Colonic mucosa (tissue), 4 donors: ENCODE measurements at places on chromosomes 5 and 9. TPM values are rescaled to one million over a fixed set of nuclear protein-coding genes. Genes with fewer than 3 reads are reported as not detected.

DNA sequence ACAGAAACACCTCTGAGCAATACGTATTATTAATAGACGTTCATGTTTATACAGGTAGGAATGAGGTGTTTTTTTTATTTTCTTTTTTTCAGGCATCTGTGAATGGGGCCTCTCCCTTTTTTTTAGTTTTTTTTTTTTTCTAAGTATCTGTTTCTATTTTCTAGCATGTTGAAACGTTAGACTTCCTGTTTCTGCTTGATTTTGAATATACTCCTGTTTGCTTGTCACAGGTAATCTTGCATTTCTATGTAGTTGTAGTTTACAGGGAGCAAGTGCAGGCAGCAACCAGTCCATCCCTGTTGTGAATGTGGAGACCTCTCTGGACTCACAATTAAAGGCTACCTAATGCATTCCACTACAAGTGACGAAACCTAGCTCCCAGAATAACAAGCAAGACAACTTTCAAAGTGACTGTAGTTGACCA lies 22.8 kb upstream of the TNFAIP8 start:
- H3K4me1 ChIP-seq: no peaks in the 10 kb centered on the region
- no peak overlapping the region for H3K27ac ChIP-seq
- DNase-seq: no peak
- H3K4me3 ChIP-seq: no peak overlapping the region
- no peaks in the 10 kb centered on the region for H3K36me3 ChIP-seq

- H3K36me3 ChIP-seq: no peaks in the 10 kb centered on the region
- no peak for DNase-seq
- no peaks in the 10 kb centered on the region for H3K27me3 ChIP-seq
- H3K4me1 ChIP-seq: peaks cover 12% of the 10 kb centered on the region
- no peak overlapping the region for H3K27ac ChIP-seq
Measured at GRCh38 chr9:131631306-131631705, 86.0 kb downstream of the PRRT1B start.

- DNase-seq: peak; percentile 74
- H3K4me1 ChIP-seq: no peaks in the 10 kb centered on the region
- no peak overlapping the region for H3K27ac ChIP-seq
Measured at GRCh38 chr5:149367249-149367971, 9.6 kb downstream of the PCYOX1L start.

DNA sequence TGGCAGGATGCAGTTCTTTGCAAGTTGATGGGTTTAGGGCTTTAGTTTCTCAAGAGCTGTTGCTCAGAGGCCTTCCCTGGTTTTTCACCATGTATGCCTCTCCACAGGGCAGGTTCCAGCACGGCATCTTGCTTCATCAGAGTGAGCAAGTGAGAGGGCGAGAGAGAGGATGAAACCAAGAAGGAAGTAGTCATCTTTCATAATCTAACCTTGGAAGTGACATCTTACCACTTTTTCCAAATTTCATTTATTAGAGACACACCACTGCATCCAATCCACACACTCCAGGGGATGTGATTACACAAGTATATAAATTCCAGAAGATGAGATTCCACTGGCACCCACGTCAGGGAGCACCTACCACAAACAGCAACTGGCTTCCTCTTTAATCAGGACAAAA lies 294.4 kb downstream of the MARCHF11 start:
- H3K4me1 ChIP-seq: no peaks in the 10 kb centered on the region
- no peaks in the 10 kb centered on the region for H3K36me3 ChIP-seq
- H3K27ac ChIP-seq: no peak overlapping the region
- H3K4me3 ChIP-seq: no peak overlapping the region

The TXNDC8 gene
- total RNA-seq: not detected

DNA sequence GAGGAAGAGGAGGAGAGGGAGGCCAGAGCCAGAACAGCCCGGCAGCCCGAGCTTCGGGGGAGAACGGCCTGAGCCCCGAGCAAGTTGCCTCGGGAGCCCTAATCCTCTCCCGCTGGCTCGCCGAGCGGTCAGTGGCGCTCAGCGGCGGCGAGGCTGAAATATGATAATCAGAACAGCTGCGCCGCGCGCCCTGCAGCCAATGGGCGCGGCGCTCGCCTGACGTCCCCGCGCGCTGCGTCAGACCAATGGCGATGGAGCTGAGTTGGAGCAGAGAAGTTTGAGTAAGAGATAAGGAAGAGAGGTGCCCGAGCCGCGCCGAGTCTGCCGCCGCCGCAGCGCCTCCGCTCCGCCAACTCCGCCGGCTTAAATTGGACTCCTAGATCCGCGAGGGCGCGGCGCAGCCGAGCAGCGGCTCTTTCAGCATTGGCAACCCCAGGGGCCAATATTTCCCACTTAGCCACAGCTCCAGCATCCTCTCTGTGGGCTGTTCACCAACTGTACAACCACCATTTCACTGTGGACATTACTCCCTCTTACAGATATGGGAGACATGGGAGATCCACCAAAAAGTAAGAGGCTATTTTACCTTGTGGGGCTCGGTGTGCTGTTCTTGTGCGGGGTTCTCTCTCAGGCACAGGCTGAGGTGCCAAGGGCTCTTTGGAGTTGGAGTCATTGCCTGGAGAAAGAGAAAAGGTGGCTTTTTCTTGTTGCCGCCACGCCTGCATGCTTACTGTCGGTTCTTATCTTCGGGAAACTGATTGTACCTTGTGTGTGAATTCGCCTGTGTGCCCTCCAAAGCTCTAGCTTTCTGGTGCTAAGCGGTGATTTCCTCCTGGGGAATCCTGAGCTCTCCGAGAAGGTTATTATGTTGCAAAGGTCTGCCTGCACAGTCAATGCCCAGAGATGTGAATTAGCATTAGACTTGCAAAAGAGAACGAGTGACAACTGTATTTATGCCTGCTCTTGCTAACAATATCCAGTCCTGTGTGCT lies at the start of gene ISL1:
TSS of gene ISL1 (plus strand) at position 318 of the 991 bp plus-strand sequence. CDS start at position 542, 224 bp downstream.
- peaks cover 64% of the 10 kb centered on the region for H3K27me3 ChIP-seq
- peak within 1 kb of the TSS; percentile 52 for H3K27ac ChIP-seq
- no peaks in the 10 kb centered on the region for H3K36me3 ChIP-seq
- H3K4me3 ChIP-seq: peak within 1 kb of the TSS; percentile 39
- peak; percentile 84 for DNase-seq

GRCh38 chr5:78523314-78524193 lies 125.0 kb downstream of the LHFPL2 start:
- no peak overlapping the region for H3K27ac ChIP-seq
- H3K36me3 ChIP-seq: no peaks in the 10 kb centered on the region
- no peak overlapping the region for H3K4me3 ChIP-seq

DNA sequence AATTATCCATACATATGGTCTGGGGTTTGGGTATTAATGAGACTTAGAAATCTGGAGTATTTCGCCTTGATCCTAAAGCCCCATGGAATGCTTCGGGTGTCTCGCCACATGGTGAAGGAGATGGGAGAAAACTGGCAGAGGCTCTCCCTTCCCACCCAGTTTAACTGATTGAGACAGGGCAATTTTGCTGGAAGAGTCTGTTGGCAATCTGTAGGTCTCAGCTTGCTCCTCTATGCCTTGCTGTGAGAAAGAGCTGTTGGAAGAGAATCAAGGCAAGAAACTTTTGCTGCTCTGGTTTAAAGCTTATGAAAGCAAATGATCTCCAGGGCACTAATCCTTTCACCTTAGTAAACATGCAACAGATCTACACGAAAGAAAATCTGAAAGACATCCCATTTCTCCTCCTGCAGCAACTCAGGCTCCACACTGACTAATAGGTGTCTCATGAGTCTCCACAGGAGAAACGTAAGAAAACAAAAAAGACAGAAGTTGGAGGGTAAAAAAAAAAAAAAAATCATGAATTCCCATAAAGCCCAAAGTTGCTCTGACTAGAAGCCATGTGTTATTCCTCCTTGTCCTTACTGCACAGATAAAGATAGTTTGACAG lies 369.9 kb downstream of the EFNA5 start:
- H3K36me3 ChIP-seq: no peaks in the 10 kb centered on the region
- H3K27ac ChIP-seq: no peak overlapping the region
- H3K27me3 ChIP-seq: no peaks in the 10 kb centered on the region

- H3K27me3 ChIP-seq: no peaks in the 10 kb centered on the region
- H3K4me3 ChIP-seq: no peak overlapping the region
- DNase-seq: no peak
- no peaks in the 10 kb centered on the region for H3K36me3 ChIP-seq
- H3K27ac ChIP-seq: no peak overlapping the region
Measured at GRCh38 chr5:40717281-40717680, 37.6 kb downstream of the PTGER4 start.

DNA sequence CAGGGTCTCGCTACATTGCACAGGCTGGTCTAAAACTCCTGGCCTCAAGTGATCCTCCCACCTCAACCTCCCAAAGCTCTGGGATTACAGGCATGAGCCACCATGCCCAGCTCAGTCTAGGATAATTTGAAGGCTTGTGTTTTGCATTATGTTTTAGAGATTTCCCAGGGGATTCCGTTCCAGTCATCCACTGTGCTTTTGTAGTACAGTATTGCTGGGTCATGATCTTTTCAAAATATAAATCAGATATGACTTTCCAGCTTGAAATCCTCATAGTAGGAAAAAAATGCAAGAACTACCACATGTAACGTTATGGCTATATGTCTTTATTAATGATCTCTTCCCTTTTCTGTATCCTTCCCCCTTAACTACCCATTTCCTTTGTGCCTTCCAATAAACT lies 338.1 kb downstream of the PRELID2 start:
- H3K27me3 ChIP-seq: no peaks in the 10 kb centered on the region
- H3K36me3 ChIP-seq: no peaks in the 10 kb centered on the region
- H3K4me3 ChIP-seq: no peak overlapping the region
- no peaks in the 10 kb centered on the region for H3K4me1 ChIP-seq

DNA sequence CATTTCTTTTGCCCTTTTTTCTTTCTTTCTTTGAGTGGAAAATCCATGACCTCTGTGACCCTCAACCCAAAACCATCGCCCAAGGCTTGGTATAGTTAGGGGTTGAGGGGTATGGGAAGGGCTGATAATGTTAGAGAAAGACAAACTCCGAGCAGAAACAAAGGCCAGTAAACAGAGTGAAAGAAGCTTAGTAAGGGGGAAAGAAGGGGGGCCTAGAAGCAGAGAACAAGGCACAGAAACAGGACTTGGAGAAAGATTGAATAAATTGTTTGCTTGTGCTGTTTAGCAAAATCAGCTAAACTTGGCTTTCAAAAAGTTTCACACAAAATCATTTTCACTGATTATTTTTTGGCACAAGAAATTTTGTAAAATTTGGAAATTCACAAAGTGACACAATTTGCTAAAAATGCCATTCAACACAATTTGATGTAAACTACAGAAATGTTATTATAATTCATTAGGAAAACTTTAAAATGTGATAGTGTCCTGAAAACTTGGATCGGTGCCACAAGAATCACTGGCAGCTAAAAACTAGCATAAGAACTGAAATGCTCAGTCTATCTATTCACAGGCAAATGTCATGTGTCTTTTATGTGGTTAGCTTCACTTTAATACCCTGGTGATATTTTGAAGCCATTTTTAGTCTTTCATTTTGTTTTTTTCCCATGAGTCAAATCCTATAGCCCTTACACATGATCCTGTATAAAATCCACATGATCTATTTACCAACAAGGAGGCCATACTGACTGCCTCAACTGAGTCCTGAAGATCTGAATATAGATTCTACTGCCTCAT lies 276.4 kb downstream of the NR2F1-AS1 start:
- H3K36me3 ChIP-seq: no peaks in the 10 kb centered on the region
- no peaks in the 10 kb centered on the region for H3K27me3 ChIP-seq
- H3K4me3 ChIP-seq: no peak overlapping the region
- no peak for DNase-seq

The PCDHA5 gene
- total RNA-seq: 0.13 TPM

The C5orf34 gene
- total RNA-seq: 1.9 TPM

The NEUROG1 gene
- total RNA-seq: not detected

- no peak overlapping the region for H3K4me3 ChIP-seq
- H3K36me3 ChIP-seq: no peaks in the 10 kb centered on the region
- H3K27ac ChIP-seq: no peak overlapping the region
- no peaks in the 10 kb centered on the region for H3K27me3 ChIP-seq
Measured at GRCh38 chr9:124296094-124296493, 38.3 kb downstream of the NEK6 start.

GRCh38 chr5:157050050-157050449 lies 8.9 kb downstream of the HAVCR1 start:
- H3K4me3 ChIP-seq: no peak overlapping the region
- H3K36me3 ChIP-seq: no peaks in the 10 kb centered on the region
- DNase-seq: no peak
- peak overlapping the region; percentile 70 for H3K27ac ChIP-seq
- H3K27me3 ChIP-seq: no peaks in the 10 kb centered on the region

DNA sequence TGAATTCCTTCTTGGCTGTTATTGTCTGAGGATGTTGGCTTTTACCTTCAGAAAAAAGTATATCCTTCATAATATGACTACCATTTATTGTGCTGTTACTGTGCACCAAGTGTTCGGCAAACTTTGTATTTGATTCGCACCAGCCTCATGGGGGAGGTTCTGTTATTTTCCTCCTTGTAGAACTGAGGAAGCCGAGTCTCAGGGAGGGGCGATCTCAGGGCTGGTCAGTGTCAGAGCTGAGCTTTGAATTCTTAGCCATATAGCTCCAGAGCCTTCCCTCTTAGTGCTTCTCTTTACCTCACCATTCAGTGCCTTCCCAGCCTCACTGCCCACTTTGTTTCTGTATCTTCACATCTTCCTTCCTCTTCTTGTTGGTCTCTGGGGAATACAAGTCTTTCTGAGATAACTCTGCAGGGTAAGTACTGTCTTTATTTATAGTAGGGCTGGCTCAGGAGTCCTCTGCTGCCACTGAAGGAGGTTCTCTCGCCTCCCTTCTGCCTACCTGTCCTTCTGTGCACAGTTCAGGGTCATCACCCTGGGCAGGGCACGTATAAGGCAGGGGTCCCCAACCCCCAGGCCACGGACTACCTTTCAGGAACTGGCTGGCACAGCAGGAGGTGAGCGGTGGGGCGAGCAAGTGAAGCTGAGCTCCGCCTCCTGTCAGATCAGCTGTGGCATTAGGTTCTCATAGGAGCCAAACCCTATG lies 48.4 kb downstream of the GALNT10 start:
- H3K36me3 ChIP-seq: no peaks in the 10 kb centered on the region
- H3K27ac ChIP-seq: no peak overlapping the region
- no peak for DNase-seq
- H3K4me1 ChIP-seq: no peaks in the 10 kb centered on the region
- no peak overlapping the region for H3K4me3 ChIP-seq

The ABO gene
- 77.7 TPM for total RNA-seq

The ISCA1 gene
- 20.3 TPM for total RNA-seq

DNA sequence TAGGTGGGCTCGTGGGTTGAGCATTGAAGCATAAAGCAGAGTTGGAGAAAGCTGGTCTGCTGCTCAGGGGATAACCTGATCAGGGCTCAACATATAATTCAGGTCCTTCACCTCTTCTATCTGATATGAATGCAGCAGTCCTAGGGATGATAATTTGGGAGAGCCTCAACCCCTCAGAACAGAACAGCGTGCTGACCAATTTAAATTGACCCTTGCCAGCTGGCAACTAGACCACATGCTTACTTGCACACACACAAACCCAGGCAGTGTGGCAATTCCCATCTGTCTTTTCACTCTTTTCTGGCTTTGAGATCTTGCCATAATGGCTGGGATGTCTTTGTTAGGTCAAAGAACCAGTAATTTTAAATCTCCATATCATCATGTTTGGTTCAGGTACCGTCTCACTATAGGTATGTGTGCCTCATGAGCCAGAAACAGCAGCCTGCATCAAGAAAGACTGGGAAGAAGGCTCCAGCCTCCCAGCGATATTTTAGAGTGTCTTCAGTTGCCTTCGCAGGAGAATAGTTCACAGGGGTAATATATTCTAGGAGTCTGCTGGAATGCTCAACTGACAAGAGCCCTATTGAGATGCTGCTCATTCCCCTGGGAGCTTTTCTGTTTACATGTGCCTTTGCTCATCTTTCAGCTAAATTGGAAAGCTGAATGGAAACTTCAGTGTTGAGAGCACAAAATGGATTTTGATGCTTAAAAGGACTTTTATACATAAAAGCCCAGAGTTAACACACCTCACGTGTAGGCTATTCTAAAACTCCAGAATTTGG lies 497.6 kb downstream of the RASEF start:
- H3K27ac ChIP-seq: no peak overlapping the region
- no peaks in the 10 kb centered on the region for H3K4me1 ChIP-seq
- no peak for DNase-seq
- H3K4me3 ChIP-seq: no peak overlapping the region
- H3K36me3 ChIP-seq: no peaks in the 10 kb centered on the region
